ENCODE measurements at places on chromosomes 2 and 18.

DNA sequence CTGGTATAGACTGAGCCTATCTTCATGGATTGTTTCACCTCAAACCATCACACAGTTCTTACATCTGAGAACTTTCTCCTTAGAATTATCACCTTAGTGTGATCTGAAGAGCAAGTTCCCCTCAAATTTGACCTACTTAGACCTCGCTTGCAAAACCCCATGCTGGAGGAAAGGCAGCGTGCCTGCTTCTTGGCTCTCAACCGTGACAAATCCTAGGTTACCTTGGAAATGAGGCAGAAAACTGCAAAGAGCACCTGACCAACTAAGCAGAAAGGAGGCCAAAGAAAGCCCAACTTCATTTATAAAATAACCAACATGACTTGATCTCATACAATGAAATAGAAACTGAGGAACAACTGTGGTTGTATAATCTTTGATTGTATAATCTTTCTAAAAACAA is 146.4 kb downstream of the RAB3GAP1 start:
- no peak for DNase-seq

DNA sequence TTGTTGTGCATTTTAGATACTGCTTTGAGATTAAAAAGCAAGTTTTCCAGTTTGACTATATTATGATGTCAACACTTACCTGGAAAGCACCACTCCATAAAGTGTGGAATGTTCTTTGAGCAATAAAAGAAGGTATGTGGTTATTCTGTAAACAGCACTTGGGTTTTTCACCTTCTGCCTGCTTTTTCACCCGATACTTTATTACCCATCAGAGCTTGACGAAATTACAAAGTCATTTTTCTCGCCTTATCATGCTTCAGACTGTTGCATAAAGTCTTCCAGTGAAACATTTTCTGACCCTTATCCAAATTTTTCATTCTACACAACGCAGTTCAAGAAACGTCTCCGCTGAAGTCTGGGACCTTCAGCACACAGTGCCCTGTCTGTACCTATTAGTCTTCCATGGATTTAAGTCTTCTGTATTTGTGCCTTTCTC is 25.2 kb downstream of the CAB39 start:
- DNase-seq, result peak; percentile 30

DNA sequence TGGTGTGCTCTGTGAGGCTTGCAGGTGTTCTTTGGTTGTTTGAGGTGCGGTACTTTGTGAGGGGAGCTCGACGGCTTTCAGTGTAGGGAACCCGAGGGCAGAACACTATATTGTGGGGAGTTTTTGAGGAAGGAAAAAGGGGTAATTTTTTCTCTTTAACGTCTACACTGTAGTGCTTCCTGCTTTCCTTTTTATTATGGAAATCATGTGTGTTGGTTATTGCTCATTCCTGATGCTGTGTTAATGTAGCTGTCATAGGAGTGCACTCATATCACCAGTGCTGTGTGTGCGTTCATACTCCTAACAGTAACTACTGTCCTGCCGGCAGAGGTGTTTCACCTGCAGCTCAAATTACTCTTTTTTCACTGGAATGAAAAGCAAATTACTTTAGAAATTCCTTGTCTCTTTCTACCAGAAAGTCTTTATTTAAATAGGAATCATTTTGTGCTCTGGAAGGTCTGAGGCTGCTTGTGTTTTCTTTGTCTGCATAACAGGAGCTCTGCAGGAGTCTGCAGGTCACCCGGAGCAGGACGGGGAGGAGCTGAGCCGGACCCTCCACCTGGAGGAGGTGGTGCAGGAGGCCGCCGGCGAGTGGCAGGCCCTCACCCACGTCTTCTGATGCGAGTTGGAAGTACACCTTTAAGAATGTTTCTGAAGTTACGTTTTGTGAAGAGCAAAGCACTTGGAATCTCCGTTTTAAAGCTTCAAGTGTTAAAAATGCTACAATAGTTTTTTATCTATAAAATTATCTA is 145.5 kb downstream of the ZNF236 start:
- DNase-seq, result no peak

GRCh38 chr18:12868576-12868975 is 15.5 kb downstream of the PTPN2 start:
- DNase-seq, result no peak

- peak; percentile 19 for DNase-seq
Measured at GRCh38 chr18:77207540-77207939, 42.1 kb upstream of the GALR1 start.

DNA sequence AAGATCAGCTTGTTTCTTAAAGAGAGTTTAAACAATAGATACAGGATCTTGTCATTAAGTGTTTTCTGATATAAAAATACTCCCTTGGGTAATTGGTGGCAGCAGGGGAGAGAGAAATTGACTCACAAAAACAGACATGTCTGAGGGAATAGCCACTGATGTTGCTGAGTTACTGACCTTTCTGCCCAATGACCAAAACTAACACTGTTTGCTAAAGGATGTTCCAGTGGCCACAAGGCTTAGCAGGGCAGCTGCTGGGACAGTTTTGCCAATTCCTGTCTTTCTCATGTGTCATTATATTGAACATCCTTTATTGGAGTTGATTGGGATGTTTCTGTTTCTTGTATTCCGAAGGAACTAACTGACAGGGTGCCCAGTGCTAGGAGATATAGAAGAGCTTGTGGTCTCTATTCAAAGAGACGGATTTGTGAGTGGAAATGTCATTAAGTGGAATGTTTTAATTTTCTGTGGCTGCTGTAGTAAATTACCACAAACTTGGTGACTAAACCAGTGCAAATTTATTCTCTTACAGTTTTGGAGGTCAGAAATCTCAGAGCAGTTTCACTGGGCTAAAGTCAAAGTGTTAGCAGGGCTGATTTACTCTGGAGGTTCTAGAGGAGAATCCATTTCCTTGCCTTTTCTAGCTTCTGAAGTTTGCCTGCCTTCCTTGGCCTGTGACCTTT is 124.8 kb upstream of the RMDN2 start:
- DNase-seq, result no peak
